ENCODE measurements at places on chromosomes 6 and 20.

- no peak for DNase-seq
Observed at GRCh38 chr6:111813677-111814310, 59.5 kb downstream of the FYN start.

GRCh38 chr20:6051505-6051904 is 2.4 kb downstream of the LRRN4 start:
- DNase-seq, result no peak

GRCh38 chr6:20932284-20932683 is 398.0 kb downstream of the CDKAL1 start:
- DNase-seq, result no peak

GRCh38 chr20:63696628-63697356 is at the start of gene TNFRSF6B:
Gene TNFRSF6B (plus strand): TSS chr20:63696652. CDS start chr20:63696768, 116 bp downstream.
- no peak for DNase-seq

GRCh38 chr6:27617046-27617687 is 144.3 kb upstream of the ZNF184 start:
- no peak for DNase-seq

DNA sequence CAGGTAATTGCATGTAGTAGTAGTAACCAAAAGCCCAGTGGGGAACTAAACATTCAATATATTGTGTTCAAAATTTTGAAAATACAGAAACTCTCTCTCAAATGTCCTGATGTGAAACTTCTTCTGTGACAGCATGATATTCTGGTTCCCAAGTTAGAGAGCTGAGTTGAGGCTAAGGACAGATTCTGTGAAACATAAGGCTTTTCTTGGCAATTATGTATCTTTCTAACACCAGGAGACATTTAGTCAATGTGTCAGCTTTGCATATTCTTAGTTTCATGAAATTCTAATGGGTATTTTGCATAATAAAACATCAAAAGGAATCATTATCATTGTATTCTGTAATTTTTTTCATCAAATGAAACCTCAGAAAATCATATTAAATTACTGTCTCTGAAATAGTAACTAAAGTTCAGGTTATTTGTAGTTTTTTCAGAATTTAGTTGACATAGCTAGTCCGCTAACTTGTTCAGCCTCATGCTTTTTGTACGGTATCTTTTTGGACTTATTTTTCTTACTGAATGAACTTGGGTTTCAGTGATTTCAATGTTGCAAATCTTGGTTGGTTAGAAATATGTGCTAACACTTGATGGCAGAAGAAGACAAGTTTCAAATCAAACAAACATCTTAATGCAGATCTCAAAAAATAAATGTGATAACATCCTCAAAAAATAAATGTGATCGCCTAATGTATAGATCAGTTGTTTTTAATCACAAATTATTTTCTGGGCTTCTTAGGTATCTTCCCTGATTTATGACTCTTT is 70.4 kb downstream of the AKAP7 start:
- DNase-seq, result no peak

Data from stimulated activated CD4-positive, alpha-beta T cell treated with anti-CD3 and anti-CD28 coated beads, Interleukin-1b, Interleukin-23, amount 100 ng/mL, for 1 hour (primary cell).